HL-60 (cell line): ENCODE measurements at places on chromosomes 3 and 15.

DNA sequence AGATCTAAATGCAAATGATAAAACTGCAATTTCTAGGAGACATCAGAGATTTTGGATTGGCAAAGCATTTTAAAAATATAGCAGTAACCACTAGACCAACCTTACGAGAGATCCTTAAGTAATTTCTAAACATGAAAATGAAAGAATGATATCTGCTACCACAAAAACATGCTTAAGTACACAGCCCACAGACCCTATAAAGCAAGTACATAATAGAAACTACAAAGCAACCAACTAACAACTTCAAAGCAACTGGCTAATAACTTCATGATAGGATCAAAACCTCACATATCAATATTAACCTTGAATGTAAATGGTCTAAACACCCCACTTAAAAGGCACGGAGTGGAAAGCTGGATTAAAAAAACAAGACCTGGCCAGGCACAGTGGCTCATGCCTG lies 209.9 kb upstream of the SOX14 start:
- DNase-seq: no peak

DNA sequence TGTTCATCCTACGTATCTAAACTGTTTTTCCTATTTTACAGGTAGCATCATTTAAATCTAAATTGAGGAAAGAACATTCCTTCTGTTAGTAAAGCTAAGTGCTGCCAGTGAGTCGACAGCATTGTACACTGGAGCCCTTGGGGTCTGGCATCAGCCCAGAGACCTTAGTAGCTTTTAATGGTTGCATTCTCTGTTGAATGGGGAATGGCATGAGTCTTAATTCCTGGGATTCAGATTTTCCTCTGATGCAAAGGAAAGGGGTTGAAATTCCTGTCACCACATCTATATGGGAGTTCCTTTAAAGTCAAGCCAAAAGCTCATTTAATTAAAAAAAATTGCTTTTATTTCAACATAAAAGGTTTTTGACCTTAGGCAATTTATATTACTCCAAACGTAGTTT lies 148.4 kb upstream of the GBE1 start:
- no peak for DNase-seq

GRCh38 chr15:43915631-43916325 lies 89.0 kb downstream of the WDR76 start:
- no peak for DNase-seq

GRCh38 chr3:22988566-22988965 lies 214.6 kb upstream of the UBE2E2 start:
- no peak for DNase-seq

GRCh38 chr3:181252631-181253030 lies 263.1 kb upstream of the DNAJC19 start:
- no peak for DNase-seq

- DNase-seq: no peak
Measured at GRCh38 chr3:52097851-52098507, 41.6 kb upstream of the DUSP7 start.

GRCh38 chr3:57530071-57530608 lies 14.0 kb downstream of the DNAH12 start:
- DNase-seq: no peak

GRCh38 chr3:16461463-16462245 lies 51.8 kb downstream of the RFTN1 start:
- DNase-seq: no peak
